ENCODE measurements at places on chromosomes 6 and 20.

GRCh38 chr6:21199262-21199661, 394.3 kb upstream of the SOX4 start:
- no peak for ATAC-seq

GRCh38 chr6:83511901-83512681, at the start of gene PRSS35:
Gene PRSS35, plus strand, starts transcription at chr6:83512534. Its CDS starts 10,908 bp downstream, at chr6:83523442.
- peak; percentile 98 for ATAC-seq

DNA sequence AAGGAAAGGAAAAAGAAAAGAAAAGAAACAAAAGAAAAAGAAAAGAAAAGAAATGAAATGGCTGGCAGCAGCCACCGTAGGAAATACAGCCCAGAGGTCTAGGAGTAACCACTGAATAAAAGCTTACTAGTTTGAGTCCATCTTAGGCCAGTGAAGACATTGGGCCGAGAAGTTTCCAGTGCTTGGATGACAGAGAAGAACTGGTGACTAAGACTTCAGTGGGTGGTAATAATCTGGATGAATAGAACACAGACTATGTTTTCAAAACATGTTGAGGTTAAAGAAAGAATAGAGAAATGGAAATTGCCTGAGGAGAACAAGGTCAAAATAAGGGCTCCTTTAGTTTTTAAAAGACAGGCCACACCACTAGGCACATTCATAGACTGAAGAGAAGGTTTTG, 198.8 kb downstream of the ATXN1 start:
- no peak for ATAC-seq

DNA sequence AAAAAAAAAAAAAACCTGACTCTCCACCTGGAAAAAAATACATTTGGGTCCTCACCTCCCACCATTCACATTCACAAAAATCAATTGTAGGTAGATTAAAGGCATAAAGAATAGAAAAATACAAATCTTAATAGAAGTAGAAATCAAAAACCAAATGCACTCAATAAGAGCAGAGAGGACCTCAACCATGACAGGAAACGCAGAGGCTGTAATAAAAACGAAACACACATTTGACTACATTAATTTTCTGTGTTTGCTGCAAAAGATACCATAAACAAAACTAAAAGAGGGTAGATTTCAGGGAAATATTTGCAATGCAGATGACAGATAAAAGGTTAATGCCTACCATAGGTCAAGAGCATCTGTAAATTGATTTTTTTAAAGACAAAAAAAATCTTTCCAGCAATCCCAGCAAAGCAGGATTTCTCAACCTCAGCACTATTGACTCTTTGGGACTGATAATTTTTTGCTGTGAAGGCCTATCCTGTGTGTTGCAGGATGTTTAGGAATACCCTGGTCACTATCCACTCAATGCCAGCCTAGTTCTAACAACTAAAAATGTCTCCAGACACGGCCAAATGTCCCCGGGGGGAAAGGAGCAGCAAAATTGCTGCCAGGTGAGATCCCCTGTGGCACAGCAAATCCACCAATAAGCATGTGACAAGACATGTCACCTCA, 9.1 kb downstream of the ETV7 start:
- no peak for ATAC-seq

DNA sequence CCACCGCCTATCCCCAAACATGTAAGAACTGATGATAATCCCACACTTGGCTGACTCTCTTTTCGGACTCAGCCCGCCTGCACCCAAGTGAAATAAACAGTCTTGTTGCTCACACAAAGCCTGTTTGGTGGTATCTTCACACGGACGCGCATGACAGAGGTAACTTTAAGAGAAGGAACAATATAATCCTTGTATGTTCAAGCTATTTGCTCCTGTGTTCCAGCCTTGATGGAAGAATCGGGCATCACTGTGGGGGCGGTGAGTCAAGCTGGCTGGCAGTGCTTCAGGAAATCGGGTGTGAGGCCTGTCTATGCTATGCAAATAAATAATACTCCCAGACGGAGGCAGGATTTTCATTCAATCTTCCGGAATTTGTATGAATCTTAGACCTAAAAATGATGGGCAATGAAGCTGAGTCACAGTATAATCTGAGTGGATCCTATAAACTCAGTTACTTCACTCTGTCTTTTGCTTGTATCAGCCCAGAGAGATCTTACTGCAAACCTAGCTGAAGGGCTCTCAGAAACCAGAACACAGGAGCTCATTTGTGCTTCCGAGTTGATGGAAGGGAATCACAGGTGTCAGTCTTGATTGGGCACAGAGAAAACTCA, 45.2 kb upstream of the NT5E start:
- no peak for ATAC-seq

GRCh38 chr6:43334466-43335095, 26.0 kb upstream of the CRIP3 start:
- ATAC-seq = peak; percentile 75

- no peak for ATAC-seq
These were observed 259.0 kb downstream of the HIVEP2 start for GRCh38 chr6:142685852-142686506.

DNA sequence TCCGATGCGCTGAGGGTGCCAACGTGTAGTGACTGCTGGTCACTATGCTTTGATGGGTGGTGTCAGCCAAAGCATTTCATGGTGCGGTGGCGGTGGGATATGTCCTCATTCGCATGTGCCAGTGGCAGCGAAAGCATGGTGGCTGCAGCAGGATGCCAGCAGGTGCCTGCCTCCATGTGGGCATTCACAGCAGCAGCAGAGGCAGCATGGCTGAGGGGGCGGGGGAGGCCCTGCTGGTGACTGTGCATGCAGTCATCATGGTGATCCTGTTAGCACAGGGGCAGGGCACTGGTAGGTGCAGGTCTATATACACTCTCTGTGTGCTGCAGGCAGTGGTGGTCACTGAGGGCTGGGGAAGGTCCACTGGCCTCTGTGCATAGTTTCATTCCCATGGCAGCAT, 22.0 kb downstream of the FIG4 start:
- ATAC-seq = no peak

- ATAC-seq = no peak
These were observed 22.2 kb upstream of the TULP4 start for GRCh38 chr6:158290040-158290439.

DNA sequence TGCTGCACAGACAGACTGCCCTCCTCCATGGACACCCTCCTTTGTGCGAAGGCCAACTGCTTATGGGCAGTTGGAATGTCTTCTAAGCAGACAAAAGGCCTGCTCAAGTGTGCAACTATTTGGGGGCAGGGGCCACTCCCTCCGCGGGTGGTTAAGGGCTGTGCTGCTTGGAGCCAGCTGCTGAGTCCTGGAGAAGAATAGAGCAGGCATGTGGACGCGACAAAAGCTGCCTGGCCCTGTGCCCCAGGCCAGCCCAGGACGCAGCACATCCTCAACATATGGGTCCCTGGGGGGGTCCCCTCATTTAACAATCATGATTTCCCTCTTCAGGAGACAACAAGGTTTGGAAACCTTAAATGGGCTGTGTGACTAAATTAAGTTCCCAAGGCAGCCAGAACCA, 45.5 kb upstream of the ENTPD6 start:
- ATAC-seq = no peak

- ATAC-seq = no peak
These were observed 2.7 kb downstream of the HLA-B start for GRCh38 chr6:31354158-31354863.

- no peak for ATAC-seq
These were observed 7.1 kb downstream of the MAP3K5 start for GRCh38 chr6:136784910-136785746.

DNA sequence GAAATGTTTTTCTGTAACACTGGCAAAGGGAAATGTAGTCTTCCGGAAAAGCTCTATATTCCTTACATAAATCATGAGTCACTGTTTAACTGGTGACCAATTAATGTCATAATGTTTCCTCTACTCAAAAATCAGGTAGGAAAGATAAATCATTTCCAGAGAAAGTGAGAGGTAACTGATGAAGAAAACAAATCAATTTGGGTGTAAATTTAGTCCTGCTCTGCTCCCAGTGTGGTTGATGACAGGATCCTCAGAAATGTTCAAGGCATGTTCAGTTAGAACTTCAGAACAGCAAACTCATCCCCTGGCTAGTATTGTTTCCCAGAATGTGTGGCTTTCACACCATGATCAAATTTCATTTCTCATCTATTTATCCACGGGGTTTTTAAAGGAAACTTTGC, 38.8 kb upstream of the SPACA1 start:
- ATAC-seq = no peak

DNA sequence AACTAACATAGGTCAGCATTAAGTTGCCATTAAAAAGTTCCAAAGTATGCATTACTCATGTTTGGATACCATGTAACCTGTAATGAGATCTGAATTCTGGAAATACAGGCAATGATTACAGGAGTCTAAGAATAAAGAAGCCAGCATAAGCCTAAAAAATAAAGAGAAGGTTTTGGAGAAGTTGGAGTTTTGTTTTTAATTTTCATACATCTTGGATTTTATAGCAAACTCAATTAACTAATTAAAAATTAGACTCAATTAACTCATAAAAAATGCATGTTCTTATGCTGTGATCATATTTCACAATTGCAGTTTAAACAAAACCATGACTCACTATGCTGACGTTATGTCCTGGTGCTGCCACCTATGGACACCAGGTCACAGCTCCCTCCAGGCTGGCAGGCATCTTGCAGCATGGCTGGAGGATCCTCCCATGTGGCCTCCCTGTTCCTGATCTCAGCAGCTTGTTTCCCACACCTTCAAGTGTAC, 648.8 kb upstream of the AGPAT4 start:
- peak; percentile 94 for ATAC-seq

DNA sequence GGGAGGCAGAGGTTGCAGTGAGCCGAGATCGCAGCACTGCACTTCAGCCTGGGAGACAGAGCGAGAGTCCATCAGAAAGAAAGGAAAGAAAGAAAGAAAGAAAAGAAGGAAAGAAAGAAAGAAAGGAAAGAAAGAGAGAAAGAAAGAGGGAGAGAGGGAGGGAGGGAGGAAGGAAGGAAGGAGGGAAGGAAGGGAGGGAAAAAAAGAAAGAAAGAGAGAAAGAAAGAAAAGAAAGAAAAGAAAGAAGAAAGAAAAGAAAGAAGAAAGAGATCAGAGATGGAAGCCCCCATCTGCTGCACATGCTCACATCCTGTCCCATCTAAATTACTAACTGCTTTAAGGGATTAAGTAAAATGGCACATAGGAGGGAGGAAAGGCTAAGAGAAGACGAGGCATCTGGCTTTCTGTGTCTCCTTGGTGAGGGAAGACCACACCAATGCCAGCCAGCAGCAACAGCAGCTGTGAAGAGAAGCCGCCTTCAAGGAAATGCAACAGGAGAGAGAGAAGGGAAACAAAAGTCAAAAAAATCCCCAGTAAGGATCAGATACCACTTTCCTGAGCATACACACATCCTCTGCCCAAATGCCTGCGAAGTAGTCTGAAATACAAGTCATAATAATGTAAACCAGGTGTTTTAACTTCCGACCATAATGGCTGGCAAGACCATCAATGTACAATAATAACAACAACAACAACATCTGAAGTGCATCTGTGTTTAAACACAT, 300.2 kb upstream of the JARID2 start:
- no peak for ATAC-seq

- peak; percentile 72 for ATAC-seq
These were observed 11.8 kb upstream of the FOXC1 start for GRCh38 chr6:1597924-1598323.

DNA sequence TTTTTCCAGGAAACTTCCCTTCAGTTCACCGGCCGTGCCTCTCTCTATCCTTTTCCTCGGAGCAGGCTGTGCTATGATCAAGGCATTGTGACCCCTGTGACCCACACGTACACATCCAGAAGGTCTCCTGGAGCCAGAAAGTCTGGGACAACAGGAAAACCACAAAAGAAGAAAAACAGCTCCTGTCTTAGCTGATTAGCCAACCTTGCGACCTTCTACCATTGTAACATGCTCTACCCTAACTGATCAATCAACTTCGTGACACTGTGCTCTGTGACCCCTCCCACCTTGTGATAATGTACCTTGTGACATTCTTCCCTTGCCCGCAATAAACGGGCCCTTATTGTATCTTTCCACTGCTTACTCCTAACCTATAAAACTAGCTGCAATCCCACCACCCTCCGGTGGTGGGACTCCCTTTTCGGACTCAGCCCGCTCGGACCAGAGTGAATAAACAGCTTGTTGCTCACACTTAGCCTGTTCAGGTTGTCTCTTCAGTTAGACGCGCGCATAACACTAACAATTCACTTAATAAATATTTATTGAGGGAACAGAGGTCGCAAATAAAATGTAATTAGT, 24.2 kb downstream of the ZNF311 start:
- peak; percentile 28 for ATAC-seq

- no peak for ATAC-seq
These were observed 37.6 kb downstream of the NKAIN2 start for GRCh38 chr6:123841067-123841896.

DNA sequence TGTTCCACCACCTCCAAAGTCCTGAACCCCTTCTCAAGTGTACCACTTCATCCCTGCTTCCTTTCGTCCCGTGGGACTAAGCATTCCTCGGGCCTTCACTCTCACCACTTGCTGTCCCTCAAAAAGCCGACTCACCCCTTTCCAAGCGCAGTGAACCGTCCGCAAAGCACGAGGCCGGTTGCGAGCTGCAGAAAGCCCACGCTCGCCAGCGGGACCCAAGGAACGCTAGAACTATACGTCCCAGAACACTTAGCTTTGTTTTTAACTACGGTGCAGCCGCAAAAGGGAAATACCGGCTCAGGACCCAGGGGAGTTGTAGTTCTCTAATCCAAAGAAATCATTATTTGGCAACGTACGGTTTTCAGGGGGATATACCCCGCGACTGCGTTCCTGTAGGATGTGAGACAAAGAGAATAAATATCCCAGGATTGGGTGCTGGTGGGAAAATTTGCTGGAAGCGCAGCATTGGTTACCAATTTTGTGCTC, 416 bp upstream of the POLR1H start:
- ATAC-seq = peak; percentile 7

DNA sequence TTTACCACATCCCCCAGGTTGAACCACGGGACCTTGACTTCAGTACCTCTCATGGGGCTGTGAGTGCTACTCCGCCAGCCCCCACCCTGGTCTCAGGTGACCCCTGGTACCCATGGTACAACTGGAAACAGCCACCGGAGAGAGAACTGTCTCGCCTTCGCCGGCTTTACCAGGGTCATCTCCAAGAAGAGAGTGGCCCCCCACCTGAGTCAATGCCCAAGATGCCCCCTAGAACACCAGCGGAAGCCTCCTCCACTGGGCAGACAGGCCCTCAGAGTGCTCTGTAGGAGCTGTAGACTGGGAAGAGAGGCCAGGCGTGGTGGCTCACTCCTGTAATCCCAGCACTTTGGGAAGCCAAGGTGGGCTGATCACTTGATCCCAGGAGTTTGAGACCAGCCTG, 1.2 kb upstream of the ATAT1 start:
- no peak for ATAC-seq

- no peak for ATAC-seq
These were observed 258.7 kb downstream of the DLL1 start for GRCh38 chr6:170032197-170032596.

- no peak for ATAC-seq
These were observed 65.4 kb upstream of the SLC22A16 start for GRCh38 chr6:110541701-110542309.
